Stimulated activated CD8-positive, alpha-beta memory T cell treated with anti-CD3 and anti-CD28 coated beads, Interleukin-7, amount 100 ng/mL, for 1 hour (primary cell): ENCODE measurements at places on chromosomes 6 and 20.
A peak's percentile ranks its signal among the peaks of the same experiment; 100 is the strongest.

GRCh38 chr6:153568628-153569027, 437.5 kb upstream of the RGS17 start:
- DNase-seq, result no peak

GRCh38 chr6:121851056-121851455, 415.6 kb downstream of the GJA1 start:
- DNase-seq, result no peak

DNA sequence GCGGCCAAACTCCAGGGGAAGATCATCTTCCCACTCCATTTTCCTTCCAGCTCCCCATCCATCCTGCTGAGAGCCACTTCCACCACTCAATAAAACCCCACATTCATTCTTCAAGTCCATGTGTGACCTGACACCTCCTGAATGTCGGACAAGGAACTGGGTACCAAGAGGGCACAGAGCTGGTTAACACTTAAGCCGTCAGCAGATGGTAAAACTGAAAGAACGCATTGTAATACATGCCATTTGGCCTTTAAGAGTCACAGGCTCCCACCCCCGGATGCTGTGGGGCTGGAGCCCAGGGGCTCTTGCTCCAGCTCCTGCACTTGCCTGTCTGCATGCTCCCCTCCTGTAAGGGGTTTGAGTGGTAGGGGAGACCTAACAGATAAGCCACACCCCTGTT, 753.9 kb downstream of the COL12A1 start:
- no peak for DNase-seq

DNA sequence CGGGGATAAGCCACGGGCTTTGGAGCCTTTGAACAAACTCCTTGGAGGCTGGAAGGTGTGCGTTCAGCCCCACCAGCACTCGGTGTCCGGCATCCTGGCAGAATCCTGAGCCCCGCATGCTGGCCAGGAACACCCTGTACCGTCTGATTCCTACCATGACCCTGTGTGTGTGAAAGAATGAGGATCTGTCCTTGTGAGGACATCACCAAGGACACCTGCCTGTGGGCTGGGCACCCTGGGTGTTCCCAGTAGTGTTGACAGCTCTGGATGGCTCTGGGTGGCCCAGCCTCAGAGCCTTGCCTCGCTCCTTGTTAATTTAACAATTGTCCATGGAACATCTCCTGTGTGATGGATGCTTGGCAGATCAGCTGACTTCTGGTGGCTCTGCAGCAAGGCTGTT, 234.3 kb downstream of the QKI start:
- no peak for DNase-seq

- no peak for DNase-seq
Observed at GRCh38 chr6:6330407-6330806, 9.9 kb upstream of the F13A1 start.

- DNase-seq, result no peak
Observed at GRCh38 chr6:16058929-16059345, 69.9 kb upstream of the MYLIP start.

- peak; percentile 41 for DNase-seq
Observed at GRCh38 chr20:62795023-62795761, 1.1 kb upstream of the MRGBP start.

GRCh38 chr6:2193931-2194330, 51.5 kb downstream of the GMDS start:
- no peak for DNase-seq

DNA sequence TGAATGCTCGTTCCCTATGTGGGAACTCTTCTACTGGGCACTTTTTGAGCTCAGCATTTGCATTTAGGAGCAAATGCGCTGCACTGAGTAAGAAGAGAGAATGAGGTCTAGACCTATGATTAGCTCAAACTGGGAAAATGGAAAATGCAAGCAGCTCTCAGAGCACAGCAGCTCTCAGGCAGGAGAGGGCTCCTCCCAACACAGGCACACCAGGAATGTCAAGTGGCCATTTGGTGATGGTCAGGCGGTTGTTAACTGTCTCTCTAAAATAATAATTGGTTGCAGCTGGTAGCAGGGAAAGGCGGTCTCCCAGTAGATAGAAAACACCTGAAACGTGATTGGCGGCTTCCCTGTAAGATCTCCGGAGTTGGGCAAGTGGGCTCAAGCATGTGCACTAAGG, 162.0 kb upstream of the ECI2 start:
- no peak for DNase-seq

GRCh38 chr20:63942250-63942951, 13.8 kb downstream of the UCKL1 start:
- DNase-seq, result no peak

- DNase-seq, result no peak
Observed at GRCh38 chr20:37901240-37901639, 1.7 kb upstream of the VSTM2L start.

DNA sequence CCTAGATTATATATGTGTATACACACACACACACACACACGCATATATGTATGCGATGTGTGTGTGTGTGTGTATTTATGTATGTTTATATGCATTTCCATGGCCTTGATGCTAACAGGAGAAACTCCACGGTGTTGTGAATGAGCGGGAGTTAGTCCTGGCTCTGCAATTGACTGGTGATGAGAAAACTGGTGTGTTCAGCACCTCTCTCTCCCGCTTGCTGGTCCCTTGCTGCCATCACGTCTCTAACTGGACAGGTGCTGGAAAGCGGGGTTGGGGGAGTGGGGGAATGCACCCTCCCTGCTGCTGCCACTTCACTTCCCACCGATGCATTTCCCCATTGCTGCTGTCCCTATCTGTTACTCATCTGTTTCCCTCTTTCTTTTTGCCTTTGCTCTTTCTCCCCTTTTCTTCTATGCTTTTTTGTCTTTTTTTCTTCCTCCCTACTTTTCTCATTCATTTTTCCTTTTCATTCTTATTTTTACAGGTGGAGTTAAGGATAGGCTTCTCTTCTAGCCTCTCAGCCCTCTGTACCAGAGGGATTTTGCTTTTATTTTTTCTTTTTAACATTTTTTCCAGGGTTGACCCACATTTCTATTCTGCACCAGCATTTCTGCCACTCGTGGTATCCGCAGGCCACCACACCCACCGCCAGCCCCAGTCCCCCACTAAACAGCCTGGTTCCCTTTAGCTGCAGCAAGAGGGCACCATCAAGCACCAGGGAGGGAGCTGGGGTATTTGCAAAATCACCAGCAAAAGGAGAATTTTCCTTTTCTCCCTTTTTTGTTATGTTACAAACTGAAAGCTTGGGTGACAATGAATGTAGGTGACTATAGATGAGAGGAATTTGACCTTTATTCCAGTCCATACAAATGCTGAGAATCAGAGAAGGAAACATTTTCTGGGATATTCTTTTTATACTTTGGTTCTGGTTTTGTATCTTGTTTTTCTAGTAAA, 115.6 kb downstream of the TCP11 start:
- DNase-seq, result no peak

DNA sequence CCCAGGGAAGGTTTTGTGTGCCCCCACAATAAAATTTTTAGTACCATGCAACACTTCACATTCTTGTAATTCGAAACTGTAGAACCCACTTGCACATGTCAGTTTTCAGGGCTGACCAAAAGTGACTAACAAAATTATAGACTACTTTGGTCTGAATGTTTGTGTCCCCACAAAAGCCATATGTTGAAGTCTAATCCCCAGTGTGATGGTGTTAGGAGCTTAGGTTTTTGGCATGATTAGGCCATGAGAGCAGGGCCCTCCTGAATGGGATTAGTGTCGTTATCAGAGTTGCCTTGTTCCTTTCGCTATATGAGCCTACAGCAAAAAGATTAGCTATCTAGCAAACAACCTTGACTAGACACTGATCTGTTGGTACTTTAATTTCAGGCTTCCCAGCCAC, 49.0 kb upstream of the TENT5A start:
- DNase-seq, result no peak

GRCh38 chr20:47127999-47128398, 228.5 kb downstream of the ZMYND8 start:
- DNase-seq, result no peak

- DNase-seq, result no peak
Observed at GRCh38 chr6:160967351-160967750, 24.2 kb upstream of the MAP3K4 start.
